Gastroesophageal sphincter (tissue), 4 donors: ENCODE measurements at places on chromosomes 4 and X.

DNA sequence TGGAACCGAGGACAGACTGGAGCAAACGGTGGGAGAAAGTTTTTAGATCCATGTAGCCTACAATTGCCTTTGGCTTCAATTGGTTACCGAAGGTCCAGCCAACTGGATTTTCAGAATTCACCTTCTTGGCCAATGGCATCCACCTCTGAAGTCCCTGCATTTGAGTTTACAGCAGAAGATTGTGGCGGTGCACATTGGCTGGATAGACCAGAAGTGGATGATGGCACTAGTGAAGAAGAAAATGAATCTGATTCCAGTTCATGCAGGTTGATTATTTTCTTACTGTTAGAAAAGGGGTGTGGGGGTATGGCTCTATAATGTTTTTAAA, 702 bp downstream of the KLHL5 start:
- ATAC-seq, result no peak

DNA sequence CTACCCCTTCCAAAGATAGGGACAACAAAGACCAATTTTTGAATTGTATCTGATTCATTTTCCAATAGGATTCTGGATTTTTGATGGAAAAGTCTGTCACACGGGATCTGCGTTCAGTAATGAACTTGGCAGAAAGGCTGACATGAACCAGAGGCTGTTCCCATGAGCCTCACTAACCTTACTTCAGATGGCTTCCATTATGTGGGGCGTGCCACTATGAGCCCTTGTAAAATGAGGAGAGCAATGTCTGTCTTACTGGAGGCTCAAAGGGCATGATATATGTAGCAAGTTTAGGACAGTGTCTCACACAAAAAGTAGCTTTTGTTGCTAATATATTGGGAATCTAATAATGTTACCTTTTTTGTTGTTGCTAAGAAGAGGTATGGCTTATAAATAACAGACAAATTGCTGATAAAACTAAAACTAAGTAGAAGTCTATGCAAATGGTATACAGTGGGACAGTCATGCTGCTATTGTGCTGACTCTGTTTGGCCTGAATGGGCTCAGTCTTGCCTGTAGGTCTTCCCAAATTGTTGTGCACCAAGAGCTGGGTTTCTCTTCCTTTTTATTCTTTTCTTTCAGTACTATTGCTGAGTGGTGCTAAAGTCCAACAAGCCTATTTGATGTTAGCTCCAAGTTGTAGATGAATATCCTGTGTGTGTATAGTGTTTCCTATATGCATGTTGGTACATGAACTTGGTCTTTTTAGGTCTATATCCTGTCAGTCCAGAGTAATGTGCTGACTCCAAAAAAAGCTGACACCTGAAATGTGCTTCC, 132.1 kb downstream of the SPRY1 start:
- no peak for ATAC-seq

- ATAC-seq, result no peak
Measured at GRCh38 chr4:103150677-103151076, 47.5 kb downstream of the CENPE start.

GRCh38 chr4:151991001-151991883, 230.4 kb upstream of the GATB start:
- ATAC-seq, result peak; percentile 50

- no peak for ATAC-seq
Measured at GRCh38 chr4:4838936-4839810, 20.3 kb upstream of the MSX1 start.

- ATAC-seq, result no peak
Measured at GRCh38 chrX:107716118-107716684, 59.4 kb downstream of the TSC22D3 start.

GRCh38 chrX:136636121-136636520, 11.8 kb upstream of the CD40LG start:
- ATAC-seq, result no peak

- no peak for ATAC-seq
Measured at GRCh38 chr4:122603156-122603574, 17.7 kb downstream of the IL21 start.

DNA sequence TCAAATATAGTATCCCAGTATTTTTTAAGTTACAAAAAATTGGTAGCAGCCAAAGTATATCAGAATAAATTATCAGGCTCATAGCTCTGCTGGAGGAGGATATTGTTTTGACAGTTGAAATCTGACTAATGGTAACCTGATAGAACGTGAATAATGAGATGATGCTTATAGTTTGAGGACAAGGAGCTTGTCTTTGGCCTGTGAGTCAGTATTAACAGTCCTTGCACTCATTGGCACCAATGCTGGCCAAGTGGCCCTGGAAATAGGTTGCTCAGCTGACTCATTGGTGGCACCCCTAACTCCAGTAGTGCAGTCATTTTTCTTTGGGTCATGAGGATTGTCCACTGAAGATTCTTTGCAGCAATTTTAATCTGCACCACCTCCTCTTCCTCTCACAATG, 203.3 kb upstream of the JADE1 start:
- ATAC-seq, result no peak

DNA sequence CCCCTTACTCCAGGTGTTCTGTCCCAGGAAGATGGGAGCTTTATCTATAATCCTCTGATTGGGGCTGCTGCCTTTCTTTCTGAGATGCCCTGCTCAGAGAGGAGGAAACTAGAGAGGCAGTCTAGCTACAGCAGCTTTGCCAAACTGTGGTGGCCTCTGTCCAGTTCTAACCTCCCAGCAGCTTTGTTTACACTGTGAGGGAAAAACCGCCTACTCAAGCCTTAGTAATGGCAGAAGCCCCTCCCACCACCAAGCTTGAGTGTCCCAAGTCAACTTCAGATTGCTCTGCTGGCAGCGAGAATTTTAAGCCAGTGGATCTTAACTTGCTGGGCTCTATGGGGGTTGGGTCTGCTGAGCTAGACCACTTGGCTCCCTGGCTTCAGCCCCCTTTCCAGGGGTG, 394.9 kb upstream of the PABPC5 start:
- no peak for ATAC-seq

DNA sequence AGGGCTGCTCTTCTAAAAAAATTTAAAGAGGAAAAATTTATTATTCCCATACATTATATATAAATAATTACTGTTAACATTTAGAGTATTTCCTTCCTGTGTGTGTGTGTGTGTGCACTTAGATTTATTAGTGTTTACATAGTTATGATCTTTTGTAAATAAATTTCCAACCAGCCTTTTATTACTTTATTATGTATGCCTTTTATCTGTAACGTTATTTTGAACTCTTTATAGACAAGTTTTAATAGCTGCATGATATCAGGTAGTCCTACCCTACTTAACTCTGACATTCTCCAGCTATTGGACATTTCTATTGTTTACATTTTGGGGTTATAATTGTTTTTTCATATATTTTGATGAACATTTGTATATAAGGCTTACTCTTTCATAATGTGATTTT, 8.8 kb downstream of the THAP9 start:
- no peak for ATAC-seq

- no peak for ATAC-seq
Measured at GRCh38 chr4:168677063-168677462, 180.2 kb downstream of the PALLD start.

DNA sequence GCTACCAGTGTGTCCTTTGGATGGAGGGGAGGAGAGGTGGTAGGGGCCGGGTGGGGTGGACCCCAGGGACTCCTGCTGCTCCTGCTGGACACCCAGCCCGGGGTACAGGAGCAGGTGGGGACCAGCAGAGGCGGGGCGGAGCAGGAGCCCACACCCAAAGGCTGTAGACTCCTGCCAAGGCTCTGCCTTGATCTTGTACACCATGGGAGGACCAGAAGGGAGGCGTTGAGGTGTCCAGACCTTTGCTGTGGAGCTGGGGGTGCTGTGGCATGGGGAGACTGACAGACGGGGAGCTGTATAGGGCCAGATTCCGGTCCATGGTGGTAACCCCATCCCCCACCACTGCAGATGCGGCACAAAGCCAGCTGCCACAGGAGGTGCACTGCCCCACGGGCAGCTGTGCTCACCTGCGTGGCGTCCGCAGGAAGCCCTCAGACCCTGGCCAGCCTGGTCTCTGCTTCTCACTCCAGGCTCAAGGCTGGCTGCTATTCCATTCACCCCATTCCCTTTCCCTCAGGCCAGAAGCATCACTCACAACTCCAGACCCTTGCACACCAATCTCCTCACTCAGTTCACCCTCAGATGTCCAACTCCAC, 5.0 kb upstream of the SLC26A1 start:
- ATAC-seq, result no peak

GRCh38 chr4:107751670-107752069, 31.6 kb upstream of the PAPSS1 start:
- ATAC-seq, result no peak

- ATAC-seq, result peak; percentile 28
Measured at GRCh38 chrX:102154900-102155805, 624 bp downstream of the BEX5 start.
